ENCODE measurements at places on chromosomes 13 and 19.
A peak's percentile ranks its signal among the peaks of the same experiment; 100 is the strongest.

GRCh38 chr13:48532256-48532505 is 699 bp downstream of the RCBTB2 start:
- no peak for DNase-seq

DNA sequence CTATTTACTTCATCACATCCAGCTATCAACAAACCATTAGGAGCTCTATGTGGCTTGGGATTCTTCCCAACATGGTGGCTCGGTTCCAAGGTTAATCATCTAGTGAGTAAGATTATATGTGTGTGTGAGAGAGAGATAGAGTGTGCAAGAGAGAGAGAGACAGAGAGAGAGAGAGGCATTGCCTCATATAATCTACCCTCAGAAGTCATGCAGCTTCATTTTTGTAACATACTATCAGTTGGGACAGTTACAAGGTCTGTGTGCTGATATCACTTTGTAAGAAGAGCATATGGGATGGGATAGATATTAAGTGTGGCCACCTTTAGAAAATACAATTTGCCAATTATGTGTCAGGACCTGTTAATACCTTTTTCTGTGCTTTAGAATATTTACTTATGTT is 104.1 kb downstream of the NDFIP2 start:
- DNase-seq, result no peak

DNA sequence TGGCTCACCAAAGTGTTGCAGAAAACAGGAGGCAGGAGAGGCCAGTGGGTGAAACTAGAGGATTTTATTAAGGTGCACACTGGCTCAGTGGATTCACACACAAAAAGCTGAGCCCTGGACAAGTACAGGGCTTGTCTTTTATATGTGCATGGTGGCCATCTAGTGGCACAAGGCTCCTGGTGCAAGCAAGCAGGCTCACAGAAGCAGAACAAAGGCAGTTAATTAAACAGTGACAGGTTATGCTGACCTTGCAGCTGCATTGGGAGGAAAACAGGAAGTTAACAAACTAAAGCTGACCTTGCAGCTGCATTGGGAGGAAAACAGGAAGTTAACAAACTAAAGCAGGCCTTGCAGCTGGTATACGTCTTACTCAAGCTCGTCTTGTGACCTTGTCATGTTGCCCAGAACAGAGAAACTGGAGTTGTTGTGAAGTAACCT is 65.3 kb upstream of the ZNF681 start:
- DNase-seq, result peak; percentile 2

- DNase-seq, result no peak
Measured at GRCh38 chr19:18415178-18415867, 3.9 kb upstream of the SSBP4 start.

GRCh38 chr13:108451121-108451520 is 178.3 kb upstream of the MYO16 start:
- no peak for DNase-seq

DNA sequence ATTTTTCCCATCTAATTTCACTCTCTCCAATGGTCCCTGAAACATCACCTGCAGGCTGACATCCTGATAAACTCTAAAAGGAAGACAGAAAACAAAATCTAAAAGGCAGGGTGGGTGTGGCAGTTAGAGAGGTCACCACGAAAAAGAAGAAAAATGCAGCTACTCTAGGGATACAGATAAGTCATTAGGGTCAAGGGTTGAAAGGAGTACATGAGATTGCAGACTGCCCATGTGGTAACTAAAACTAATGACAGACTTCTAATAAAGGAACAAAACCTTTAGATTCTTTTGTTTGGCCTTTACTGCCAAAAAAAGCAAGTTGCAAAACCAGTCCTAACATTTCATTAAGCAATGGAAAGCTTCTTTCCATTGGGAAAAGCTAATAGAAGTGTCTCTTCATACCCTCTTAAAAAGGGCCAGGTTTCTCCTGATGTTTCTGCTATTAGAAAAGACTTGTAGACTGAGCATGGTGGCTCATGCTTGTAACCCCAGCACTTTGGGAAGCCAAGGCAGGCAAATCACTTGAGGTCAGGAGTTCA is 31.0 kb downstream of the THSD1 start:
- no peak for DNase-seq

Data from activated naive CD8-positive, alpha-beta T cell treated with anti-CD3 and anti-CD28 coated beads, Interleukin-2, amount 50 U/mL, for 24 hours (primary cell).